ENCODE measurements at places on chromosomes 7 and 10. TPM values are rescaled to one million over a fixed set of nuclear protein-coding genes. Genes with fewer than 3 reads are reported as not detected.

DNA sequence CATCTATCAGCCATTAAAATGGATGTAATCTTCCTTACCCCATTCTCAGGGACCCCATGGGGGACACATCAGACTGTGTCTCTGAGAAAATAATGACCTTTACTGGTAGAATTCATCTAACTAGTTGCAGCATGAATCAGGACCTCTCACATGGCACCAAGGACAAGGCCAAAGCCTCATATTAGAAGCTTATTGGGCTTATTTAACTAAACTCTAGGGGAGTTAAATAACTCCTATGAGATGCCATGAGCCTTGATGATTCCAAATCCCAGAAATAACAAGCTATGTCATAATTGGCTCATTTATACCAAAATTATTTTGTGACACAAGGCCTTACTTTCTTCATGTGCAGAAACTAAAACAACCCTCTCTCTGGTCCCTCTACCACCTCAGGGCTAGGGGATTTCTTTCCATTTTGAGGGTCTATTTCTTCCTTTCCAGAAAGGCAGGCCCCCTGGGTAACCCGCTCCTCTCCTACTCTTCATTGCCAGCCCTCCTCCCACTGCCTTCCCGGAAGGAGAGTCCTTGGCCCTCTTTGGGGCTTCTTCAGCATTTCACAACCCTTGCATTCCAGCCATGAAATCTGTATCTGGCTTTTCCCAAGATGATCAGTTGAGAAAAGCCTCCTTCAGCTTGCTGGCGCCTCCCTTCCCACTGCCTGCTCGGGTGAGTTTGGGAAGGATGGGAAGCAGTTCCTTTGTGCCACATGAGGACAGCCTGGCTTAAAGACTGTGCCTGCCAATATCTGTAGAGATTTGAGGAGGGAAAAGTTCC is 41.8 kb upstream of the TRIM8 start:
- DNase-seq: no peak

- no peak for DNase-seq
These were observed 44.0 kb downstream of the LAMB1 start for GRCh38 chr7:107958764-107959526.

- no peak for DNase-seq
These were observed 143.1 kb downstream of the DPP6 start for GRCh38 chr7:154195266-154195665.

The SPDYE18 gene
- 0.58 TPM for polyA plus RNA-seq

DNA sequence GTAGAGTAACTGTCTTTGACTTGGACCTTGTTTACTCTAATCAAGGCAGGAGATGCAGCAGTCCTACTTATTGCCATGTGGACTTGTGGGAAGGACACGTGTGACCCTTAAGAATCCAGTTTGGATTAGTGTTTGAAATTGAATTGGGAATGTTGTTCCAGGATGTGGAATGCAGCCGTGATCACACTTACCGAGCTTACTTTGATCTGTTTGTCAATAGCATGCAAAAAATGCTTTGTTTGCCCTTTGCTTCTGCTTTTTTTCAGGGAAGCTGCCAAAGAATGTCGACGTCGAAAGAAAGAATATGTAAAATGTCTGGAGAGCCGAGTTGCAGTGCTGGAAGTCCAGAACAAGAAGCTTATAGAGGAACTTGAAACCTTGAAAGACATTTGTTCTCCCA is 84.7 kb downstream of the CREM start:
- no peak for DNase-seq

The GPR158 gene
- 0.52 TPM for polyA plus RNA-seq

The MSS51 gene
- 4.9 TPM for polyA plus RNA-seq

- DNase-seq: no peak
These were observed 87.3 kb upstream of the BAIAP2L1 start for GRCh38 chr7:98488167-98488566.

DNA sequence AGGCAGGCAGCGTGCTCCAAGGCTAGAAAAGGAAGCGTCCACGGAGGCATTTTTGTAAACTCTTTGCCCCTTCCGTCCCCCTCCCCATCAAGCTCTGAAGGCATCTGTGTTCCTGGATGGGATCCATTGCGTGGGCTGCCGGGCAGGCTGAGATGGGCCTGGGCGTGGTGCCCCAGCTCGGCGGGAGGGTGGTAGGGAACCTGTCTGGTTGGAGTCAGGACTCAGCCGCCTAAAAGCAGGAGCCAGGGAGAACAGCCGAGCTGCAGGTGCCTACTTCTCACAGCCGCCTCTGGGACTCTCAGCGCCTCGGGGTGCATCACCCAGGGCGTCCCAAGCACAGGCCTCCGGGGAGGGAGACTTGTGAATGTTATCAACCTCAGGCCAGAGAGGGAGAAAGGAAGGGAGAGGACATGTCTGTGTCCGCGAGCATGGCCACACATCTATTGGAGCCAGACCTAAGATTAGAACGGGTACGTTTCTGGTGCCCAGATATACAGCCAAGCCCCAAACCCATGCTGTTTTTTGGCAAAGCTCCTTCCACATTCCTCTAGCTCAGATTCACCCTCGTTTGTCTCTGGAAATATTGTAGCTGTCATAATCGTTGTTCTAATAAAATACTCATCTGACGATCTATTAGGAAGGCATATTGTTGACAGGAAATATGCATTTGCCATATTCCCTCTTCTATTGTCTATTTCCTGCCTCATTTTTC is 48.6 kb upstream of the CTBP2 start:
- DNase-seq: no peak

DNA sequence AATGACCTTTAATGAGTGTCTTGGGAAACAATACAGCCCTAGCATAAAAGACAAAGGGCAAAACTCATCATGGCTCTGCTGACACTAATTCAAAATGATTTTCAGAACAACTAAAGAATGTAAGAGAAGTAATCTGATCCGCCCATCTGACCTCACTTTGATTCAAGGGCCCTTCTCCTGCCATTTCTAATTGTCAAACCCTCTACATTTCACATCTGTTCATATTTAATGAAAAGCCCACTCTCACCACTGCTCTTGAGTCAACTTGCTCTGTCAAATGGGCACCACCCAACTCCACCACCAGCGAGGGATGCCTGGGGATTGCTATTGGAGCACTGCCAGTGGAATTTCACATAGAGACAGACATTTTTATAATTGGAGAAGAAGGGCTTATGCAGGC is 639.2 kb downstream of the KCNMA1 start:
- DNase-seq: no peak

The GIMAP1 gene
- 2.4 TPM for polyA plus RNA-seq

DNA sequence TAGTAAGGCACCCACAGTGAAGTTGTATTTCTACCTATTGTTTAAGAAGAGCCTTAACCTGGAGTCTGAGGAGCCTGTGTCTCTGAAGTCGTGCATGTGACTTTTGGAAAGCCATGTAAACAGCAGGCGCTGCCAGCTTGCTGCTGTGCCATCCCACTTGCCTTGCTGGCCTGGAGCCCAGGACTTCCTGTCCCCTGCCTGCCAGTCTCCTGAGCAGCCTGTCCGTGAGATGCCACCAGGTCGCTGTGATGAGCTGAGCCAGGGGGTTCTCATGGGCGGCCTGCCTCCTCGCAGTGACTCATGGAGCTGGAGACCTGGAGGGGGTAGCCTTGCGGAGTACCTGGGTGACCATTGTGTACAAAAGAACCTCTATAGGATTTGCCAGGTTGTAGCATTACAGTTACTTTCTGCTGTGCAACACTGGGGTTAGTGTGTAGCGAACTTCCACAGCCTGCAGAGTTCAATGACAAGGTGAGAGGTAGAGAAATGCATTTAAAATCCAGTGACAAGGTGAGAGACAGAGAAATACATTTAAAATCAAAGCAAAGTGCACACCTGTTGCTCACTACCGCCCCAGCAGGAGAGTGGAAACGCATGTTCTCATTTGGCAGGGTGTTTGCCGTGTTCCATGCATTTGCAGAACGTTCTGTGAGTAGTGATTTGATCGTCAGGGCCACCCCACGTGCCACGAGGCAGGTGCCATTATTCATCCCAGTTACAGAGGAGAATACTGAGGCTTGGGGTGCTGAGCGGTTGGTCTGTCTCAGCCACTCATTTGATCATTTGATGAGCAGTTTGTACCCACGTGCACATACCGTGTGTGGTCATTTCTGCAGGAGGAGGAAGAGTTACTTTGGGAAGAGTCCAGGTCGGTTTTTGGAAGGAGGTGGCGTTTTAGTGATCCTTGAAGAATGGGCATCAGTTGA is 36.6 kb upstream of the BHLHA15 start:
- no peak for DNase-seq

DNA sequence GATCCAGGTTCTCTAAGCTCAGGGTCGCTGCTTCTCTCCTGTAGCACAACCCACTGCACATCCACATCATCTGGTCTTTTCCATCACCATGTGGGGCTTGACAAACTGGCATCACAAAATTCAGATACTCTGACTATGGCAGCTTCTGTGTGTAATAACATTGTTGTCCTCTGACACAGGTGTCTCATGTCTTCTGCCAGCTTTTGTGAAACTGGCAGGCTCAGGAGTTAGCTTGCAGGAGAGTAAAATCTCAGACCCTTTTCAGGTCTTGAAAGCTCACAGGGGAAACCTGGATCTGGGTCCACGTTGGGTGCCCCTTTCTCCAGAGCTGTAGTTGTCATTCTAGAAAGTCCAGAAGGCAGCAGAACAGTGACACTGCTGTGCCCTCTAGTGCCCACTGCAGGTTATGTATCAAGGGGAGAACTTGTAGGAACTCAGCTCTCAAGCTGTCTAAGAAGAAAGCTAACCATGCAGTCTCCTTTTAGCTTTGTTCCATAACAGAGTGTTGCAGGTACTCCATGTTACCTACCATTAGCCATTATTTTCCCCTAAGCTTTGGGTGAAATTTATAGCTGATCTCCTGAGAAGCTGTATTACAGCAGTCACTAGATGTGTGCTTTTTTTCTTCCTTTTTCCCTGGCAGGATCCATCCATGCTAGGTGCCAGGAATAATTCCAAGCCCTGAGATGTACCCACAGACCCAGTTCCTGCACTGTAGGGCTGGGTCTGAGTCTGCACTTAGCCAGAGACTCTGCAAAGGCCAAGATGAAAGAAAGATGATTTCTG is 102.7 kb downstream of the ZNF248 start:
- DNase-seq: no peak

DNA sequence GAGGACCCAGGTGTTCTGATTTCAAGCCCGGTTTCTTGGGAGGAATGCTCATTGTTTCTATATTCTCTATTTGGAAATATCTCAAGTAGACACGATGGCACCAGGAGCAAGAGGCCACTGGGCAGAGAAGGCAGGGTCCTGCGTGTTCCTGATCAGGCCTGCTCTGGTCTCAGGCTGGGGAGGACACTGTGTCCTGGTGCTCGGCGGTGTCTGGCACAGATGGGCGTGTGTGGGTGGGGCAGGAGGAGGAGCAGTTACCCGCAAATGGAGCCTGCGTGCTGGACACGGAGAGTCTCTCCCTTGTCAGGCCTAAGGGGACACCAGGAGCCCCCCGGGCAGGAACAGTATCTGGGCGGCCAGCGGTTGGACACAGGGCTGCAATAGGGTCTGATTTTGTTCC is 25.9 kb upstream of the GOLGA7B start:
- no peak for DNase-seq

DNA sequence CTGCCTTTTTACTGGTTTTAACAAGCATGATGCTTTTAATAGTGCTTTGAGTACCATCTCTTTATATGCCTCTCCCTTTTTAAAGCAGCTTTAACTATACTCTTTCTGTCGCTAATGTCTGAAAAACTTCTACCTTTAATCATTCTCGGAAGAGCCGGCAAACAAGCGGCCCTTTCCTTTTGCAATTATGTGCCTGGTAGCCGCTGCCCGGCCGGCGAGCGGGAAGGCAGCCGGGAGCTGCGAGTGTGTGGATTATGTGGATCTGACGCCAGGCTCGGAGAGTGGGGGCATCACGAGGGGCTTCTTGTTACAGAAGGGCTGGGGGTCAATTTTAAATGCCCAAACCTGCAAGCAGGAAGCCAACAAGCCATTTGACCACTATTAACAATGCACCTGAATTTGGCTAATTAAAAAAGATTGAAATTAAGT is 120.9 kb downstream of the BUB3 start:
- DNase-seq: no peak

The SAMD9 gene
- 4.3 TPM for polyA plus RNA-seq

DNA sequence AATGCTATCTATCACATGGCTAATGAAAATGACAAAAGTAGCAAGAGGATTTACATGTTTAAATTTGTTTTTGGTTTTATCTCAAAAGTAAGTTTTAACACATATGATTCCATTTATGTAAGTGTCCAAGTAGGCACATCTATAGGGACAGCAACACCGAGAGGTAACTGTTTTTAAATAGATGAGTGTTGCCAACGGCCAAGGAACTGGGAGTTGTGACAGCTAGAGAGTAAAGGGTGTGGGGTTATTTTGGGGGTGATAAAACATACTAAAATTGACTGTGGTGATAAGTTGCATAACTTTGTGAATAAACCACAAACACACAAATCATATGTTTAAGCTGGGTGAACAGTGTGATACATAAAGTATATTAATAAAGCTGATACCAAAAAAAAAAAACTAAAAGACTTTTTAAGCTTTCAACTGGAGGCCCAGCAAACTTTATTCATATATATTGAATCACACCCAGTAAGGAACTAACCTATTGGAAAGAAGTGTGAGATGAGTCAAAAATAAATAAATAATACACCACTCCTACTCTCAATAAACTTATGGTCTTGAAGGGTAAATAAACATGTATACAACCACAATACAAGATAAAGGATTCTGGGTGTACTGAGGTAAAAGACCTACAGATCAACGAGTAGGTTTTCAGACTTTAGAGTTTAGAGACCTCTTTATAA is 33.0 kb downstream of the LRRC72 start:
- no peak for DNase-seq

The DNMBP gene
- 32.7 TPM for polyA plus RNA-seq

The GLCCI1 gene
- 26.0 TPM for polyA plus RNA-seq

The NOLC1 gene
- 94.3 TPM for polyA plus RNA-seq

DNA sequence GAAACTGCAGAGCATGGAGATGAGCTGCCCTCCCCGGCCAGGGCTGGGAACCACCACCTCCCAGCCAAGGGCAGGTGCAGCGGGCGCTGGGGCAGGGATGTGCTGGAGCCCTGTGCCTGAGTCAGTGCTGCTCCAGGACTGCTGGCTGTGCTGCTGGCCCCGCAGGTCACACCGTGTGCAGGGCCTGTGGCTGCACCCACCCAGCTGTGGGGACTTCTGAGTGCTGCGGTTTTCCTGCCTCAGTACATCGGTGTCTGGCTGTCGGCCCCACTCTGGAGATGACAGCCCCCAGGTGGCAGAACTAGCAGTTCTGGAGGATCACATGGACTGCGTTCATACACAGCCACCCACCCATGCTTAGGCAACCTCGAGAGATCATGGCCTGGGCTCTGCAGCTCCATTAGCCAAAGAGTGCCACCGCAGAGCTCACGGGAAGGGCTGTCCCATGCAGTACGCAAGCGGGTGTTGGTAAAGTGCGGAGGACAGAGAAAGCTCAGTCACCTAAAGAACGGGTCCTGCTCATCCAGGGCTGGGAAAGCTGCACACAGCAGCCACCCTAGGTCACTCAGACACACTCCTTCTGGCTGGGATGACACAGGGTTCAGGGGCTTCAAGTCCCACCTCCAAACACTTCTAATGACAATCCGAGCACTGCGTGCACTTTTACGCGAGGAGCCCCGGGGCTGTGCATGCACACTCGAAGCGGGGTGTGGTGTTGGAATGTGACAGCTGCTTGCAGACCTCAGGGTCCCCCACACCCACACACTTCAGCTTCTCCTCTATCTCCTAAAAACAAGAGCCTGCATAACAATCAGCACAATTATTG is 198.1 kb upstream of the PPP2R2D start:
- no peak for DNase-seq

GRCh38 chr10:80283536-80284199 is 5.8 kb downstream of the MAT1A start:
- DNase-seq: no peak

Data from renal pelvis (tissue), 12 donors.